ENCODE measurements at places on chromosomes 3 and 15.
A peak's percentile ranks its signal among the peaks of the same experiment; 100 is the strongest.

- no peak for DNase-seq
These were observed 83.0 kb upstream of the PTX3 start for GRCh38 chr3:157353652-157354051.

DNA sequence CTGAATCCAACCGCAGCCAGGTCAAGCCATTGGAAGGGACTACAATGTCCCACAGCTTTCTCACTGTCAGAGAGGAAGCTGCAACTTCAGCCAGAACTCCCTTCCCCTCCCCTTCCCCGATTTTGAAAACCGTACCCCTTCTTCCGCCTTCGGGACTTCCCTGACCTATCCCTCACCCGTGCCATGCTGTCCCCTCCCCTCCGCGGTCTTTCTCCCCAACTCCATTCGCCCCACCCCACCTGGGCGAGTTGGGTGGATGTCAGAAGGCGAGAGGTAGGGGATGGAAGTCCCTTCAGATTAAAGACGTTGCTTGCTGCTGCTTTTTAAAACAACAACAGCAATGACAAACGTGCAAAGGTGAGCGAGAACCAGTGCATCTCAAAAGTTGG is 723 bp downstream of the CPNE4 start:
- no peak for DNase-seq

DNA sequence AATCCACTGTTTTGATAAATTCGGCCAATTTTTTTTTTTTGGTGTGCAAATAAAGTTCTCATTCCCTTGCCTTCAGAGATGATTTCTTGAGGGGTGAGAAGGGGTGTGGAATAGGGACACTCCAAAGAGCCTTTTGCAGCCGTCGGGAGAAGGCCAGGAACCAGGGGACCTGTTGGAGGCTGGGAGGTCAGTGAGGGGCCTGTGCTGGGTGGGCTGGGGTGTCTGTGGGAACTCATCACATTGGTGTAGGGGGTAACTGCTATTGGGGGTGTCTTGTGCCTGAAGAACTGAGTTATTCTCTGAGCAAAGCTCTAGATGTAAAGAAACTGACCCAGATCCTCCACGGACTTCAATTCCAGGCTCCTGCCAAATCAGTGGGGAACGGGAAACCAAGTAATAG is 13.5 kb upstream of the SKIC8 start:
- DNase-seq, result no peak

DNA sequence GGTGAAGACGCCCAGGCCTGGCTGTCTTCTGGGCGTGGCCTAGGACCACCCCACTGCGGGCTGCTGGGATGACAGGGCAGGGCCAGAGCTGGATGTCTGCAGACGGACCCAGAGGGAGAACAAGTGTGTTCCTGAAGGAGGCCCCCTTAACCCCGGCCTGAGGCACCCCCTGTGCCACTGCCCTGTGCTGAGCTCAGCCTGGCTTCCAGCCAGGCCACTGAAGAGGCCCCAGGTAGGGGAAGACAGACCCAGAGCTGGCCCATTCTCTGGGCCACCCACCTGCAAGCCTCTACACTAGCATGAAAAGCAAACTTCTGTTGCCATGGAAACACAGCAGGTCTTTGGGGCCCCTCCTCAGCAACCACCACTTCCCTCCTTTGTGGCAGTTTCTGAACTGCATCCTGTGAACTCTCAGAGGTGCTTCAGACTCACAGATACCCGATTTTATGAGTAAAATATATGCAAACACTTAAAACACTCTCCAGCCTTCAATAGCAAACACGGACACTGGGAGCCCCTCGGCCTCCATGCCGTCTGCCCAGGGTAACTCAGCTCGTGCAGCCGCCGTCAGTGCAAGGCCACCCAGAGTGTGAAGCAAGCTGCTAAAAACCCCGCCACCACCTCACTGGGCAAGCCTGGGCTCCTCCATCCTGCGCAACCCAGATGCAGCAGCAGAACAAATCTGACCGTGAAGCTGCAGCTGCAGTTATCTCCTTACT is 42.5 kb downstream of the CMTM6 start:
- DNase-seq, result peak; percentile 81

- no peak for DNase-seq
These were observed 26.3 kb downstream of the ABCC5 start for GRCh38 chr3:183991403-183991802.

DNA sequence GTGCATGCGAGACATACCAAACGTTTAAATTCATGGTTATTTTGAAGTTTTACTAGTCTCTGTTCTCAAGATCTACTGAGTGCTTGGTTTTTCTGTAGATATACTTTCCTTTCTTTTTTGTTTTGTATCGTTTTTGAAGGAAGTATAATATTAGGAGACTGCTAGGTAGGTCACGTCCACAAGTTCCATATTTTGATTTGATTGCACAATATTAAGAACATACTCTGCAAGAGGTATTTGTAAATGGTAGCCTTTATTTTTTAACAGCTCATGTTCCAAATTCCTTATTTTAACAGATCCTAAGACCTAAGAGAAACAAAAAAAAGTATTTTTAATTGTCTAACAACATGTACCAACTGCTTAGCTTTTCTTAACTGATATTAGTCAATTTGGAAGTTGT is 156.7 kb downstream of the SERPINI1 start:
- no peak for DNase-seq

DNA sequence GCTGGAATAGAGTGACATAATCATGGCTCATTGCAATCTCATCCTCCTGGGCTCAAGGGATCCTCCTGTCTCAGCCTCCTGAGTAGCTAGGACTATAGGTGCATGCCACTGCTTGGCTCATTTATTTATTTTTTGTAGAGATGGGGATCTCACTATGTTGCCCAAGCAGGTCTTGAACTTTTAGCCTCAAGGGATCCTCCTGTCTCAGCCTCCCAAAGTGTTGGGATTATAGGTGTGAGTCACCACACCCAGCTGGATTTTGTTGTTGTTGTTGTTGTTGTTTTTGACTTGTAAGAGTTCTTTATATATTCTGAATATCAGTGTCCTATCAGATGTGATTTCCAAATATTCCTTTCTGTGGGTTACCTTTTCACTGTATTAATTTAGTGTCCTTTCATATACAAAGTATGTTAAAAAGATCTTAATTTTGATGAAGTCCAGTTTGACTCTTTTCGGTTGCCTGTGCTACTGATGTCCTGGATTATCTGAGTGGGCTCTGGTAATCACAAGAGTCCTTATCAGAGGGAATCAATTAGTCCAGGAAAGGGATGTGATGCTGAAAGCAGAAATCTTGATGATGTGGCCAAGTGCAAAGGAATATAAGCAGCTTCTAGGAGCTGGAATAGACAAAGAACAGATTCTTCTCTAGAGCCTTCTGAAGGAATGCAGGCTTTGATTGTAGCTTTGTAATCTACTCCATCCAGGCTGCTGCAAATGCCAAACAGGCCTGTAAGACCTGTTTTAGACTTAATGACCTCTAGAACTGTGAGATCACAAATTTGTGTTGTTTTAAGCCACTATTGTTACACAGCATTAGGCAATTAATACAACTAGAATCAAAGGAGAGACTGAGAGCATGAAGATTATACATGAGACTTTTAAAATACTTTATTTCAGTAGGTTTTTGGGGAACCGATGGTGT is 30.2 kb downstream of the NCK1 start:
- DNase-seq, result no peak

DNA sequence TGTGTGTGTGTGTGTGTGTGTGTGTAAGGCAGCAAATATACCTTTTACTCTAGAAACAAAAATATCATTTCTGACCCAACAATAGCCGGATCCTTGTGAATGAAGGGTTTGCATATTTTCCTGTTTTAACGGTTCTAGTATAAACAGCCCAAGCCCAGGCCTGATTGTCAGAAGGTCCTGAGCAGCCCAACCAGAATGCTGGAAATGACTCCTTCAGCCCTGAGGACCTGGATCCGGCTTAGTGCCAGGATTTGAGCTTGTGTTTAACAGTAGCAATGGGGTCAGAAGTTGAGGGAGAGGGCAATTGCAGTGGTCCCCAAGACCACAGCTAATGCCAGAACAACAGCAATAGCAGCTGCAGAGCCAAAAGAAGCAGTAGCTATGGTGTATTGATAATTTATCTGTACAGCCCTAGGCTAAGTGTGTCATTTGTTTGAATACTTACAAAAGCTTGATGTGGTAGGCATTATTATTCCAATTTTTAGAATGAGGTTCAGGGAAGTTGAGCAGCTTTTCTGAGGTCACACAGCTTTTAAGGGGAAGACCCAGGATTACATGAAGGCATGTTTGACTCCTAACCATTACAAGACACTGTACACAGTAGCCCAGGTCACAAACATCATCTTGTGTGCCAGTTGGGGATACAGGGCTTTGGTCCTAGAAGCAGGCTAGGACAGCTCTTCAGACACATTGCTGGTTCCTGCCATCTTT is 12.8 kb downstream of the FOXL2 start:
- DNase-seq, result no peak

GRCh38 chr3:127565711-127566110 is 24.8 kb downstream of the TPRA1 start:
- DNase-seq, result no peak

DNA sequence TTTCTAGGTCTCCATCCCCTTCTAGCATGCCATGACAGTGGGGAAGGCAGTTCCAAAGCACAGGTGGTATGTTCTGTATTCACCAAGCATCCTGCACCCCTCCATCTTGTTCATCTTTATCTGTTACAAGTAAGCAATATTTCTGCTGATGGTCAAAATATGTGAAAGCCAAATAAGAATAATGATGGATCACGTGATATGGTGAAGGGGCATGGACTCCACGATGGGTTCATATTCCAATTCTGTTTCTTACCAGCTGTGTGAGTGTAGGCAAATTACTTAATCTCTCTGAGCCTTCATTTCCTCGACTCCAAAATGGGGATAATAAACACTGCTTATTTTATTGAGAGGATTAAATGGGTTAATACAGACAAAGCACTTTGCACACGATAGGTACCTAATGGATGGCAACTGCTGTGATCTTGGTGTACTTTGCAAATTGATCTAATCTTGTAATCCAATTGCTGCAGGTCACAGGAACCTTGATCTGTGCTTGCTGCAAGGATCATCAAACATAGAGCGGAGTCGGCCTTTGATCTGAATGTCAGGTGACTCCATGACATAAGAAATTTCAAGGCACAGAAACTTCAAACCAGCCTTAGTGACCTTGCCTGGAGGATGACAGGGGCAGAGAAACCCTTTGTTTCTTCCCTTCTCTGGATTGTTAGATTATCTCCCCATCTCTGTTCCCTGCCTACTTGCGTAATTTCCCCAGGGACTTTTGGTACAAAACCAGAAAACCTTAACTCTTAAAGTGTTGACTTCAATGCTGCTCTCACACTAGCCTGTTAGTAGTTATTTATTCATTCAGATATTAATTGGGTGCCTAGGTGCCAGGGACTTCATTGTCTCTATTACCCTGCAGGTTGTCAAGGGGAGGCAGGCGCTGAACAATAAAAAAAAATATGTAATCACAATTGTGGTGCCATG is 25.8 kb downstream of the SIAH2 start:
- no peak for DNase-seq

- no peak for DNase-seq
These were observed 36.7 kb upstream of the SLC6A1 start for GRCh38 chr3:10955711-10956453.

DNA sequence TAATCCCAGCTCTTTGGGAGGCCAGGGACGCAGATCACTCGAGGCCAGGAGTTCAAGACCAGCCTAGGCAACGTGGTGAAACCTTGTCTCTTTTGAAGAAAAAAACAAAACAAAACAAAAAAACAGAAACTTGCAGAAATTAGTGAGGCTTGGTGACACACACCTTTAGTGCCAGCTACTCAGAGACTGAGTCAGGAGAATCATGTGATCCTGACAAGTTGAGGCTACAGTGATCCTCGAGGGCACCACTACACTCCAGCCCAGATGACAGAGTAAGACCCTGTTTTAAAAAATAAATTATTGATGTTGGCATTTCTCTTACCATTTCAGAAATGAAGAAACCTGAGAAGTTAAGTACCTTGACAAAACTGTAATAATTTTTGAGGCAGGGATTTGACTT is 44.6 kb upstream of the CCNB2 start:
- no peak for DNase-seq

GRCh38 chr15:25415217-25415616 is 23.6 kb downstream of the UBE3A start:
- no peak for DNase-seq

DNA sequence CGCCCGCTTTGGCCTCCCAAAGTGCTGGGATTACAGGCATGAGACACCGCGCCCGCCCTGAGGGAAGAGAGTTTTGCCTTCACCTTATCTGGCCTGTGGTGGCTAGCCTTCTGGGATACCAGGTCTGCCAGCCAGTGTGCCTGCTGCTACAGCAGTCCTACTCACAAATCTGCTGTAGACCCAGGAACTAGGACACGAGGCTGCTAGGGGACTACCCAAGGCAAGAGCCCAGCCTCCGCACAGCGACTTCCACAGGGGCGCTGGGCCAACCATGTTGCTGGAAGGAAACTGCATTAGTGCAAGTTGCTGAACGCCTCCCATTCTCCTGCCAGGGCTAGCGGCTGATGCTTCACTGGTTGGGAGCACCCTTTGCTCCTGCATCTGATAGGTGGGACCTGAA is 53.7 kb downstream of the DHX30 start:
- DNase-seq, result no peak

GRCh38 chr3:72539856-72540255 is 308.4 kb downstream of the SHQ1 start:
- DNase-seq, result no peak

DNA sequence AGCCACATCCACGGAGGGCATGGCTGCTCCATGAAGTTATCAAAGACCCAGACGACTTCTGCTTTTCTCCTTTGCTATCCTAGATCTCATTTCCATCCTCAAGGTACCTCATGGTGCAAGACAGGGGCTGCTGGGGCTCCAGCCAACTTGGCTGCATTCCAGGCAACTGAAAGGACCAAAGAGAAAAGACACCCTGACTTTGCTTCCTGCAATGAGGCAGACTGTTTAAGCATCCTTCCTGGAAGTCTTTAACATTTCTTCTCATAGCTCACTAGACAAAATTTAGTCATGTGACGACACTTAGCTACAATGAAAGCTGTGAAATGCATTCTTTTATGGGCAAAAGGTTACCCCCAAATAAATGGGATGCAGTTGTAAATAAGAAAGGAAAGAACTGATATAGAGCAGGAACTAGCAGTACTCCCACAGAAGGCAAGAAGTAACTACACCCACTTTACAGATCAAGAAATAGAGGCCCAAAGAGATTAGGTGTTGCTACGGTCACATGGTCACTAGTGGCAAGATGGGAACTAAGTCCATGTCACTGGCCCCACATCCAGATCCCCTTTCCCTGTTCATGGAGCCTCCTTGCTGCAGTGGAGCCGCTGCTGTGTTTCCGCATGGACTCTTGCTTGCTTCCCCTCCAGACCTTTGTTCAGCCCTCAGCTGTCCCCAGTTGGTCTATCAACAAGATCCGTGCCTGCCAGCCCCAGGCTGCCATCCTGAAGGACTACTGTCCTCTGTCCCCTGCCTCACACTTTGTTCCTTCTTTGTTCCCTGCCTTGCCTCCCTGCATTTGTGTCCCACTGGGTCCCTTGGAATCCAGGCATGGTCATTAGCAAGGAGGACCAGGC is 107.0 kb downstream of the XXYLT1 start:
- DNase-seq, result no peak

GRCh38 chr3:188839187-188839695 is 332.5 kb upstream of the TPRG1 start:
- no peak for DNase-seq
